ENCODE measurements at places on chromosomes 7 and 10.

DNA sequence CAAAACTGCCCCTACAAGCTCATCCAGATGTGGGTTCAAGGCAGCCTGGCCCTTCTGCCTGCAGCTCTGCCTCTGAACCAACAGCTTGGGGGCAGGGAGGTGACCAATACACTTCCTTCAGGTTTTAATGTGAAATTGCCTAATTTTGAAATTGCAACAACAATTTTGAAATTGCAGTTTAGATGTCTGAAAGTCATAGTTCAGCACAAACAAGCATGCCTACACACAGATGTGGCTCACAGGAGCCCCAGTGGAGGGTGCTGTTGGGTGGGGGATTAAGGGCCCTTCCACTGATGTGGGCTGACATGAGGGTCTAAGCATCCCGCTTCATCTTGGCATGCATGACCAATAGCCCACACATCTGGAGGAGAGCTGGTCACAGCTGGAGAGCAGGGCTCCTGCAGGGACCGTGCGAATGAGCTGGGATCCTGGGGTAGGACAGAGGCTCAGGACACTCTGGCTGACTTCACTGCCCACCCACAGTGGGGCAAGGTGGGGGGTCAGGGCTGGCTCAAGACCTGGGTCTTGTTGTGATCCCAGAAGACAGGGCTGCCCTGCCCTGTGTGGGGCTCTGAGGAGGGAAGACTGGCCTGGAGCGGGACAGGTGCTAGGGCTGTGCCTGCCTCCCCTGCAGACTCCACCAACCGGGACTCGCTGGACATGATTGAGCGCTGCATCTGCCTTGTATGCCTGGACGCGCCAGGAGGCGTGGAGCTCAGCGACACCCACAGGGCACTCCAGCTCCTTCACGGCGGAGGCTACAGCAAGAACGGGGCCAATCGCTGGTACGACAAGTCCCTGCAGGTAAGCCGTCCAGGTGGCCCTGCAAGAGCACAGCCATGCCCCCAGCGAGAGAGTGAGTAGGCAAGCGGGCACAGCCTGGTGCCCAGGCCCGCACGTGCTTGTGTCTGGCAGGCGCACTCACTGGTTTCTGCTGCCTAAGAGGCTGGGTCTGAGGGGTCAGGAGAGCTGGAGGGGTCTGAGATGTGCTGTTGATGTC is 32.3 kb downstream of the CHAT start:
- DNase-seq, result no peak

DNA sequence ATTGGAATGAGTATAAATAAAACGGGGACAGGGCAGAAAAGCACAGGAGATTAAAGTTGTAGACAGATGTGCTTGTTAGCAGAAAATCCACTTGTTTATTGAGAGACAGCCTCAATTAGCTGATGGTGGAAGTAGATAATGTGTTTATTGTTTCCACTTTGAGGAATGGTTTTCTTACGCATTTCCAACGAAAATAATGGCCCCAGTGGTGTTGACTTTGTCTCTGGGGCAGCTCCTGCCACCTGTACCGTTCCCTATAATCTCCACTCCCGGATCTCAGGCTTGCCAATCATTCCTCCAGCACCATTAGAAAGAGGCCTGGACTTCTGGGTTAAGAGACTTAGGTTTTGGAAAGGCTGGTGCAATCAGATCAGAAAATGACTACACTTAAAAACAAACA is 638.7 kb downstream of the PARD3 start:
- no peak for DNase-seq

DNA sequence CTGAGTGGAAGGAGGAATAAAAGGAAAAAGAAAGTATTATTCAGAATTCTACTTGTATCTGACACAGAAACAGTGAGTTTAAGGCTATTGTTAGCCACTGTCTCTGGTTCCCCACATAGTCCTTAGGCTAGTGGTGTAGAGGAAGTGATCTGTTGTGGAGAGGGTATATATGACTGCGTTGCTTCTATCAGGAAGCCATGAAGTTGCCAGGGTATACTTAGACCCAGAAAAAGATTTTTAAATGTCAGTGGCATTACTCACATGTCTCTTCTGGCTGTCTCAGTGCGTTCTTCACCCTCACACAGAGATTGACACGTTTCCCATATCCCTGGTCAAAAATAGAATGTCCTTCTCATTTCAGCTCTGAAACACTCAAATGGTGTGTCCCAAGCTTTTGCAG is 72.7 kb downstream of the SEM1 start:
- DNase-seq, result no peak

DNA sequence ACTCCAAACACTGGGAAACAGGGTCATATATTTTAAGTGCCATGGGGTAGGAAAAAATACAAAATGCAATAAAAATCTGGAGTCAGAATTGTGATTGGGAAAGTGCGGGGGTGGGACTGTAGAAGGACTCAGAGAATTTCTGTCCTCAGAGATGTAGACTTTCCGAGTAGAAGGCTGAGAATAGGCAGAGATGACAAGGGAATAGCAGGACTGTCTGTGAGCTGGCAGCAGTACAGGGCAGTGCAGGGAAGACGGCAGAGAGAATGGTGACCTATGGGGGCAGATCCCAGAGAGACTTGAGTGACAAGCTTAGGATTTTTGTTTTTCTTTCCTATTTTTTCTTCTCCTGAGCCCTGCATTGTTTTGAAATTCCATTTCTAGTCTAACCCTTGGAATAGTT is 127.6 kb downstream of the SLC16A9 start:
- DNase-seq, result no peak

DNA sequence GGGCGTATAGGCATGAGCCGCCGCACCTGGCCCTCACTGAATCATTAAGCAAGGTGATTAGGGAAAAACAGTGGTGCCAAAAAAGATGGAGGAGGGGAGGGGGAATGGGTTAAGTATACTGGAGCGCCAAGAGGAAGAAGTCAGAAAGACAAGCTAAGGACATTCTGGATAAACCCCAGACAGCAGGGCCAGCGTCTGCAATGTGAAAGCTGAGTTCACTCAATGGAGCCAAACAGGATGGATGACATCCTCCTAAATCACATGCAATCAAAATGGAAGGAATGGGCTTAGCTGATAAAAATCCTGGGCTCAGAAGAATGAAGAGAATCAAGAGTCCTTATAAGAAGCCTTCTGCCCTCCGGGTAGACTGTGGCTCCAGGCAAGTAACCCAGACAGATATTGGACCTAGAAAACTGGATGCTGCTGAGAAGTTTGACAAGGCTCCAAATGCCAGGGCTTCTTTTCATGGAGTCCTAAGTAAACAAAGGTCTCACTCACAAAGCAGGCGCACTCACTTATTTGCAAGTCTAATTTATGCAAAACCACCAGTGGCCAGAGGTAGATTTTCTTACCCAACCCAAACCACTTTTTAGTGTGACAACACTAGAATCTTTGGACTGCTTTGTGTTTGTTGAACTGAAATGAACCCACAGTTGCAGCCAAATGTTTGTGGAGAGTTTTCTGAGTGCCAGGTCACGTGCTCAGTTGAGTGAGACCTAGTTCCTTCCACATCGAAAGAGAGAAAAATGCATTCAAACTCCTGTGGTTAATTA is 519.1 kb upstream of the AUTS2 start:
- DNase-seq, result no peak

GRCh38 chr7:127258111-127258510 is 5.4 kb upstream of the GRM8 start:
- DNase-seq, result no peak

- DNase-seq, result no peak
Observed at GRCh38 chr10:103491729-103492364, 1.7 kb upstream of the NEURL1 start.

GRCh38 chr7:22586786-22587140 is 86.8 kb upstream of the STEAP1B start:
- no peak for DNase-seq

GRCh38 chr7:113918946-113919345 is at the start of gene PPP1R3A:
PPP1R3A (minus strand) TSS chr7:113919009; CDS start chr7:113918996, 13 bp downstream.
- no peak for DNase-seq

- no peak for DNase-seq
Observed at GRCh38 chr10:58901092-58901646, 275.3 kb upstream of the PHYHIPL start.

All from activated T-cell treated with anti-CD3 and anti-CD28 coated beads, Interleukin-2, amount 50 U/mL, for 1 hour (primary cell).